Caco-2 (cell line): ENCODE measurements at places on chromosomes 16 and 17.

GRCh38 chr17:50956750-50957523, 90.8 kb upstream of the TOB1 start:
- peak; percentile 87 for DNase-seq

GRCh38 chr17:34408439-34408838, 45.4 kb upstream of the CCL1 start:
- DNase-seq: no peak

DNA sequence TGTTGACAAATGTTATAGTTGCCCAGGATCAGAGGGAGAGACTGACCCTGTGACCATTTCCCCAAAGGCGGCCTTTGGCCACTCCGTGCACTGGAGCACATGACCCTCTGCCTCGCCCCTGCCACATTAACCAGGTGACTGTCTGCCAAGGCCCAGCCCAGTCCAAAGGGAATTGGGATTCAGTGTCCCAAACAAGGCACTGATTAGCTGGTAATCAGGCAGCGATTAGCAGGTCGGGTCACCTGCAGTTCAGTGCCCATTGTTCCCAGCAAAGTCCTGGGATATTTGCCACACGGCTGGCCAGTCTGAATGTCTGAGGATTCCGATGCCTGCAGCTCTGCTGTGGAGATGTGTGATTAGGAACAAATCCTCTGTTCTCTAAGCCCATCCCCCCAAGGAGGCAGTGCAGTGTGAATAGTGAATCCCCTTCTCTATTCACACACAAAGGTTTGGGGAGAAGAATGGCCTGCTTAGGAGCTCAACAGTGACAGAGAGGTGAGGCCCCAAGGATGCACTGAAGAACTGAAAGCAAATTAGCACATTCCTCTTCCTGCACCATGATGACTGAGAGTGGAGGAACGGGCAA, 123.1 kb upstream of the MAF start:
- no peak for DNase-seq

- no peak for DNase-seq
These were observed 31.8 kb downstream of the MED13 start for GRCh38 chr17:62033317-62033716.

DNA sequence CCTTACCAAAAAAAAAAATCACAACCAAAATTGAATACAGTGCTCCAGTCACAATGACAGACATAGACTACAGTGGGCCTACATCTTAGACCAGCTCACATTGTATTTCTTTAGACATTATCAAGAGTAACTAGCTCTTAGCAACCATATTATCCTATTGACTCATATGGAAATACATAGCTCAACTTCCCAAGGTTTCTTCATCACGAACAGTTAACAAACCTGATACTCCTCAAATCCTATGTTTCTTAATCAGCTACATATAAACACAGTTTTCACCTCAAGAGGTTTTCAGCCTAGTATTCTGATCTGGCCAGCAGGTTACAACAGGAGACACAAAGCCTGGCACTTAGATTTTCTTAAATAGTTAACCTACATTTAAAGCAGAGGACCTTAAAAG, 29.7 kb downstream of the CMC2 start:
- DNase-seq: no peak

DNA sequence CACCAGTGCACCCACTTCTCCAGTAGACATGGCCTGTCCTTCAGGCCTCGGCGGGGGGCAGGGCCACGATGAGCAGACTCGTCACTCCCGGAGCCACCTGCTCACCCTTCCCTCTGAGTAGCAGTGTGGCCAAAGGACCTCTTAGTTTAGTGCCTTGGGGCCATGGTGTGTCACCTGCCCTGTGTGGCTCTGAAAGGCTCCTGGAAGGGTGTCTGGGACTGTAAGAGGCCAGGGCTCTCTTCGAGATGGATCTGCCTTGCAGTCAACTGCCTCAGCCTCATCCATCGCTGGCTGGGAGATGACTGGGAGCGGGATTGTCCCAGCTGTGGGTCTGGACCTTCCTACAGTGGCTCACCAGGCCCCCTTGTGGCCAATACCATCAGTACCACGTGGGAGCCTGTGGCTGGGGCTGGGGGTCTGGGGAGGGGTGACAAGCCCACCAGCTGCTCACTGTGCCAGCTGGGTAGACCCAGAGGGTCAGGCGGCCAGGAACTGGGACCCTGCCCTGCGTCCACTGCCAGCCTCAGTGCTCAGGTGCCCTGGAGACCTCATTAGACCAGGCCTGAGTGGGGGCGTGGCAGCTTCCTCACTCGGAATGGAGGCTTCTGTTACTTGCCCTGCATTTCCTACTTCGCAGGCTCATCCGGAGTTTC, 133.4 kb downstream of the OR1D5 start:
- peak; percentile 75 for DNase-seq
